Activated T-helper 2 cell treated with anti-CD3 and anti-CD28 coated beads, Interferon-gamma antibody, Interleukin-2, Interleukin-4, amounts not matched to agents 10 μg/mL and 5 μg/mL and 100 μg/mL, durations not matched to agents 14 hours and 24 hours and 36 hours (primary cell): ENCODE measurements at places on chromosomes 5 and 9. TPM values are rescaled to one million over a fixed set of nuclear protein-coding genes. Genes with fewer than 3 reads are reported as not detected.

TNC gene
- 1.5 and 1.9 TPM in 2 replicates for total RNA-seq

DNA sequence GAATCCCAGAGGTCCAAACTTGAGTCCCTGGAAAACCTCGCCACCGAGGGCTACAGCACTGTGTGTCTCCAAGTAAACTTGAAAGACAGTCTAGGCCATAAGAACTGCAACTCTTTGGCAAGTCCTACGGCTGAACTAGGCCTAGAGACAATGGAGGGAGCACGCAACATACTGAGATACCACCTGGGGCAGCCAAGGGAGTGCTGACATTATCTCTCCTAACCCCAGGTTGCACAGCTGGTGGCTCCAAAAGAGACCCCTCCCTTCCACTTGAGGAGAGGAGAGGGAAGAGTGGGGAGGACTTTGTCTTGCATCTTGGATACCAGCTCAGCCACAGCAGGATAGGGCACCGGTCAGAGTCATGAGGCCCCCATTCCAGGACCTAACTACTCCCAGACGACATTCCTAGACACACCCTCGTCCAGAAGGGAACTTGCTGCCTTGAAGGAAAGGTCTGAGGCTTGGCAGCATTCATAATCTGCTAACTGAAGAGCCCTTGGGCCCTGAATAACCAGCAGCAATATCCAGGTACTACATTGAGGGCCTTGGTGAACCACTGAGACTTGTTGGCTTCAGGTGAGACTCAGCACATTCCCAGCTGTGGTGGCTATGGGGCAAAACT is 42.7 kb downstream of the AP3B1 start:
- no peak for DNase-seq

DNA sequence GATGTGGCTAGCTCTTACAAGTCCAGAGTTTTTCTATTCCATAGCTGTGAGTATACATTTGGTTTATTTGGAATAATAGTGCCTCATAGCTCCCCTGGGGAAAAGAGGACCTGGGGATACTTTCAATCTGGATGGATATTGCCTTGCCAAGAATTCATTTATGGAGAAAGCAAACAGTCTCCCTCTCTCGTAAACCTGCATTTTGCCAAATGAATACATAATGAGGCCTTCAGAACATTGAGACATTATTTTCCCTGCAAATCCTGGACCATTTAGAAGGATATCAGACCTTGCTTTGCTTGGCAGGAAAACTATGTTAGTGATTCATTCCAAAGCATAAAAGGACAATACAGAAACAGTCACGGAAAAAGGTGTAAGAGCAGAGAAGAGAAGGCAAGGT is 569.6 kb upstream of the BRINP1 start:
- DNase-seq, result no peak

IL3 gene
- total RNA-seq, result 140 and 142 TPM in 2 replicates

OR1J4 gene
- total RNA-seq, result 0.21 TPM in 1 of 2 replicates, not detected in the other

PRPF4 gene
- total RNA-seq, result 57.3 and 61.0 TPM in 2 replicates

DNA sequence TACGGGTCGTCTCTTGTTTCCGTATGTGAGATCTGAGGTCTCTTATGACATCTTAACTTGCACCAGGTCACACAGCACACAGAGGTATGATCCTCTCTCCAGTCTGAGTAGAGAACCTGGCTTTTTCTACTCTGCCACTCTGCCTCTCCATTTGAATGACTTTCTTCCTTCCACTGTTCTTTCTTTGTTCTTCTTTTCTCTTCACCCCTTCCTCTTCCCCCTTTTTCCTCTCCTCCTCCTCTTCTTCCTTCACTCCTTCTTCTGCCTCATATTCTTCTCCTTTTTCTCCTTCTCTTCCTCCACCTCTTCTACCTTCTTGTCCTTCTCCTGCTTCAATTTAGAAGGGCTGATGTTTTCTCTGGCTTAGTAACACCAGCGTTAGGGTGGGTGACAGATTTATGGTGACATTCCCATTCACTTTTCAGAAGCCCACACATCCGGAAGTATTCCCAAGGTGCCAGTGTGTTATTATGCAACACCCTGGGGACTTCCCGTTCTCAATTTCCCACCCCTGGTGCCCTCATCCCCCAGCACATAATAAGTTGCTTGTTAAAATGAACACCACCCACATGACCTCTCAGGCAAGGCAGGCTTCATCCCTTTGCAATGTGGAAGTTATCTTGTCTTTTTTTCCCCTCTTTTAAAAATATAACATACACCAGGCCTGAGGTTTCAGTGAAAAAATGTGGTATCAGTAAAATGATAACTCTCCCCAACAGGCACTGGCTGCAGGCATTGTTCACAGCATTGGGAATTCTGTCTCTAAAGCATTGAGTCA is 122.0 kb downstream of the PAPPA start:
- no peak for DNase-seq

DNA sequence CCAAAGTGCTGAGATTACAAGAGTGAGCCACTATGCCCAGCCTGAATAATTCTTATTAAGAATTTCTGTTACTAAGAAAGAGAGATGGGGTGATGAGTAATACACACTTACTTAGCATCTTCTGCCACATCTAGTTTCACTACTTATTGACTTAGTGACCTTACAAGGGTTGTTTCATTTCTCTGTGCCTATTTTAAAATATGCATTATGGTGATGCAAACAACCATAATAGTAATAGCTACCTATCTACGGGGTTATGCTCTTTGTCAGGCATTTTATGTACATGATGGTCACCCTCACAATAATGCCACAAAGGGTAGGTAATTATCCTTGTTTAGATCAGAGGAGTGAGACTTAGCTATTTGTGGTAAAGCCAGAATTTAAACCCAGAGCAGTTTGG is 499.0 kb upstream of the SGCD start:
- no peak for DNase-seq
